ENCODE measurements at places on chromosomes 11 and 22.

DNA sequence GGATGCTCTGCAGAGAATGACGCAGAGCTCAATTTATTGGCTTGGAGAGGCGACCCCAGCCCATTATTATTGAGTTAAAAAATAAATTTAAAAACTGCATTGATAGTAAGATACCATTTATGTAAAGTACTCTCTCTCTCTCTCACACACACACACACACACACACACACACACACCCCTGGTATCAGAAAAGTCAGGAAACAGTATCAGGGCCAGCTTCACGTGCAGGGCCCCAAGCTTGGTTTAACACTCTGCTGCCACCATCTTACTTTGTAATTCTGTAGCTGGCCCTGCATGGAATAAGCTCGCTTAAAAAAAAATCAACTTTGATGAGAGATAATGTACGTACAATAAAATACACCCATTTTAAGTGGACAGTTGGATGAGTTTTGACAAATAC lies 59.8 kb upstream of the CD5 start:
- DNase-seq, result no peak

GRCh38 chr22:22406445-22407027 lies 102.0 kb downstream of the ZNF280B start:
- no peak for DNase-seq

DNA sequence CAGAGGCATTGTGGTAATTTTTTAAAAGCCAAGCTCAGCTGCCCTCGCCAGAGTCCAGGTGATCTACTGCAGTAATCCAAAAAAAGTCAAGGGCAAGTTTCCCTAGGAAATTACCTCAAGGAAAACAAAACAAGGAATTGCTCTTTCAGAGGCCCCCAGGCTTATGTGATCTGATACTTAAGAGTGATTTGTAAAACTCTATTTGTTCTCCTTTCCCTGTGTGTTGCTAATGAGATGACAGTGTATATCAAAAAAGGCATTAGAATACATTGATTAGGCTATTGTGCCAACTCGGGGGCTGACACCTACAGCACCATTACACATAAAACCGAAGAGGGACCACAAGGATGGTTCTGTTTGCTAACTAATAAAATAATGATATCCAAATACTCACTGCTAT lies 44.5 kb upstream of the CHRM4 start:
- DNase-seq, result no peak

DNA sequence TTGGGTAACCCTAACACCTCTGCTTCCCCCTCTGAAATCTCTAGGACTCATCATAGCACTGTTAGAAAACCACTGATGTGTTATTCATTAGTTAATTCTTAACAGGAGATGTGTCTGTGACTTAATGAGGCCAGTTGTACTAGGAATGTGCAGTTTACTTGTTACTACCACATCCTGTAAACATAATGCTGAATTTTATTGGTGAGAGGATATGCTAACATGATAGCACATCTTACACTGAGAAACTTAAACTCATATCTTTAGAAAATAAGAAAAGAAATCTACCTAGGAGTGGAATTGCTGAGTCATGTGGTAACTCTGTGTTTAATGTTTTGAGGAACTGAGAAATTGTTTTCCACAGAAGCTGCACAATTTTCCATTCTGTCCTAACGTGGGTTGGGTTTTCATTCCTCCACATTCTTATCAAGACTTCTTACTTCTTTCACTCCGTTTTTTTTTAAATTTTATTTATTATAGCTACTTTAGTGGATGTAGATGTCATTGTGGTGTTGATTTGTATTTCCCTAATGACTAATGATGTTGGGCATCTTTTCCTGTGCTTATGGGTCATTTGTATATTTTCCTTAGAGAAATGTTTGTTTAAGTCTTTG lies 33.7 kb downstream of the RNF121 start:
- no peak for DNase-seq

GRCh38 chr11:1839204-1839923 lies 583 bp downstream of the TNNI2 start:
- no peak for DNase-seq
